ENCODE measurements at places on chromosomes 1 and 21.

GRCh38 chr1:112501810-112502641, 6.7 kb upstream of the WNT2B start:
- DNase-seq: no peak

- no peak for DNase-seq
Observed at GRCh38 chr1:245687152-245687635, 532.4 kb downstream of the KIF26B start.

DNA sequence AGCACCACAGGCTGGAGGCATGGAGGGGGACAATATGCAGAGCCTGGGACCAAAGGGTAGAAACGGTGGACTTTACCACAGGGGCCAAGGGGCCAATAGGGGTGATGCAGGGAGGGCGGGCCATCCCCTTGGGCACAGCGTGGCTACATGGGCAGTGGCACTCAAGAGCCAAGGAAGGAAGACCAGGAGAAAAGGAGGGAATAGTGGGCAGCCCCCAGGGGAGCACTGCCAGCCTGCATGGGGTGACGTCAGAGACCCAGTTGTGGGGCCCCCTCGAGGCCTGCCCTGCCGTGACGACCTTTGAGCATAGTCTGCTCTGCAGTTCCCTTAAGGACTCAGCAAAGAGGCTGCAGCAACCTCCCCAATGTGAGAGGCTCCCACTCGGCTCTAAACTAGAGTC, 95.5 kb upstream of the TMPRSS2 start:
- DNase-seq: no peak

DNA sequence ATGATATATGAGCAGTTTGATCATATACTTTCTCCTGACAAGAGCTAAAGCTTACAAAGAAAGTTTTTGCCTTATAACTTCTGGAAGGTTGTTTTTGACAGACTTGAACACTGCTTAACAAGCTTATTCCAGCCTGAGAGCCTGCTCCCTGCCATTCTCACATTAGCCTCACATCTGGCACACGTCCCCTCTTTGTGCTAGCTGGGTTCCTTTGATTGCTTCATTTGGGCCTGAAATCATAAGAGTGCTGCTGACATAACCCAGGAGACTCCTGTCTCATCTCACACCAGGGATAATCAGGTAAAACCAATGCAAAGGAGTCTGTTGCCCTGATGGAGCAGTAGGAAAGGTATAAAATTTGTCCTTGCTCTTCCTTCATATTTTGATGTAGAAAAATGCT, 1411.7 kb upstream of the B3GALT2 start:
- no peak for DNase-seq

DNA sequence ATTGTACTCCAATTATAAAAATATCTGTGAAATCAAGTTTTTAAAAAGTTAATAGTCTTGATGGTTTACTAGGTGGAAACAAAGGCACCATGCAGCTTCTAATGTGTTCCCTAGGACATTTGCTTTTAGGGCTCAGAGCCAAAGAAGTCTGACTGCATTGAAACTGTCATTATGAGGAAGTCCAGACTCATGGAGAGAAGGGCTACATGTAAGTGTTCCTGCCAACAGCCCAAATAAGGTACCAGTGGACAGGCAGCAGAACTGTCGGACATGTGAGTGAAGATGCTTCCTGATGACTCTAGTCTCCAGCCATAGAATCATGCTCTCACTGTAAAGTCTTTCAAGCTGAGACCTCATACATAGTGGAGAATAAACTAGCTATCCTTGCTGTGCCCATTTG, 287.6 kb downstream of the AKT3 start:
- no peak for DNase-seq

DNA sequence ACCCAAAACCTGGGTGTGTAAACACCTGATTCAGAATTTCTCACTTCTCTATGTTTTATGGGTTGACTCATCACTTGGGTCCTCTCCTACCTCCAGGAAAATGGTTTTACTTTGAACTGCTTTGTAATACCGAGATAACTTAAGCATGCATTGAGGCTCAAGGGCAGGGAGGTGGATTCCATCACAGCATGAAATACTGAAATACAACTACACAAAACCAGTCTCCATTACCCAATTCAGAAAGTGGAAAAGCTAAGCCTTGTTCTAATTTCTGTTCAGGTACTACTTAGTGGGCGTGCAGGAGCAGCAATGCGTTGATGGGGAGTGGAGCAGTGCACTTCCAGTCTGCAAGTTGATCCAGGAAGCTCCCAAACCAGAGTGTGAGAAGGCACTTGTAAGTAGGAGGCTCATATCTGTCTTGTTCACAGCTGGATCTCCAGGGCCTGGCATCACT, 6.1 kb upstream of the C4BPA start:
- DNase-seq: no peak

GRCh38 chr1:157241185-157241538, 103.0 kb upstream of the ETV3 start:
- no peak for DNase-seq

DNA sequence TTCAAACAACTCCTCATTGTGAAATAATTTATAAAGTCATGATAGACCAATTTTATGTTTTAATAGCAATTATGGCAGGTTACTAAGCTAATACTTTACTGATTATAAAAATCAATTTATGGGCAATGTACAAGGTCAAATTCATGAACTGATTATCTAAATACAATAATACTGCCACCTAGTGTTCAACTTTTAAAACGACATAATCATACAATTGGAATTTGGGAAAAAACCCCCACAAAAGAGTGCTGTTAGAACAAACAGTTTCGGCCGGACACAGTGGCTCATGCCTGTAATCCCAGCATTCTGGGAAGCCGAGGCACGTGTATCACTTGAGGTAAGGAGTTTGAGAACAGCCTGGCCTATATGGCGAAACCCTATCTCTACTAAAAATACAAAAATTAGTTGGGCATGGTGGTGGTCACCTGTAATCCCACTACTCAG, 14.0 kb downstream of the GTF2B start:
- DNase-seq: no peak

DNA sequence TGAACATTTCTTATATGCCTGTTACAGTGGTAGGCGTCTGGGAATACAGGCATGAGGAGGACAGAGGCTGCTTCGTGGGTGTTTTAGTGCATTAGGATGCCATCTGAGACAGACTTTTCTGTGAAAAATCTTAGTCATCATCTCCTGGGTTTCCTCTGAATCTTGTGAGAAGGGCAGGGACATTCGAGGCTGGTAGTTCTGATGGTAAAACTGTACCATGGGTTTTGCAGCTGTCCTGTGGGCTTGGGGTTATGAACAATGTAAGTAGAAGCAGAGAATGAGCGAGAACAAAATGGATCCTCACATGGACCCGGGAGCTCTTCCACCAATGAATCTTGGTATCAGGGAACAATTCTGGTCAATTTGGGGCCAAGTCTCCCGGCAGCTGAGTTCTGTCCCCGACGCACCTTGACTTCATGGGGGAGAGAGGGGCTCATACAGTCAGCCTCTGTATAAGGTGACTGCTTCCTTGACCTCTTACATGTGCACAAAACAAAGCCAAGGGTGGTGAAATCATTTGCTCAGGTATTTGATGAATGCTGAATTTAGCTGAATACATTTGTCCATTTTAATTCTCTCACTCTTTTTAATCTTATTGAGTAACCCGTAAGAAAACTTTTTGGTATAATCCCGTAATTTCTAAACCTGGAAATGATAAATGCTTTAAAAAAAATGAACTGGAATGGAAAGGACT, 63.6 kb upstream of the ERRFI1 start:
- no peak for DNase-seq

DNA sequence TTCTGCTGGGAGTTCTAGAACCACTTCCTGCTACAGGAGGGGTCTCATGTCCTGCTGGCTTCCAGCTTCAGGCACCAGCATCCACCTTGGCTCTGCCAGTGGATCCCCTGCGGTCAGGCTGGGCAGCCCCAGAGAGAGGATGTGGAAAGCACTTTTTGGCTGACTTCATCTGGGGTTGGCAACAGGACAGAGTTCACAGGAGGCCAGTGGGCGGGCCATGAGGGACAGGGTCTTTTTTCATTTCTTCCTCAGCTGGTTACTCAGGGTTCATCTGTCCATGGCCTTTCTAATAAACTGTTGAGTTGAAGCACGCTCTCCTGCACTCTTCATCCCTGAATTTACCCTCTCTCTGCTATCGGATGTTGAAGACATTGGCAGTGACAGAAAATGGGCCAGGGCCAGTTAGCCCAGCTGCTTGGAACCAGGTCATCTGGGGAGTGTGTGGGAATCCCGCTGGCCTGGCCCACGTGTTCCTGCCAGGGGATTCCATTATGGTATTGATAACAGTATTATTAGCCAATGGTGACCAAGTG, 45.2 kb downstream of the RPS6KA1 start:
- DNase-seq: no peak

GRCh38 chr1:195970209-195970608, 638.0 kb downstream of the KCNT2 start:
- no peak for DNase-seq

DNA sequence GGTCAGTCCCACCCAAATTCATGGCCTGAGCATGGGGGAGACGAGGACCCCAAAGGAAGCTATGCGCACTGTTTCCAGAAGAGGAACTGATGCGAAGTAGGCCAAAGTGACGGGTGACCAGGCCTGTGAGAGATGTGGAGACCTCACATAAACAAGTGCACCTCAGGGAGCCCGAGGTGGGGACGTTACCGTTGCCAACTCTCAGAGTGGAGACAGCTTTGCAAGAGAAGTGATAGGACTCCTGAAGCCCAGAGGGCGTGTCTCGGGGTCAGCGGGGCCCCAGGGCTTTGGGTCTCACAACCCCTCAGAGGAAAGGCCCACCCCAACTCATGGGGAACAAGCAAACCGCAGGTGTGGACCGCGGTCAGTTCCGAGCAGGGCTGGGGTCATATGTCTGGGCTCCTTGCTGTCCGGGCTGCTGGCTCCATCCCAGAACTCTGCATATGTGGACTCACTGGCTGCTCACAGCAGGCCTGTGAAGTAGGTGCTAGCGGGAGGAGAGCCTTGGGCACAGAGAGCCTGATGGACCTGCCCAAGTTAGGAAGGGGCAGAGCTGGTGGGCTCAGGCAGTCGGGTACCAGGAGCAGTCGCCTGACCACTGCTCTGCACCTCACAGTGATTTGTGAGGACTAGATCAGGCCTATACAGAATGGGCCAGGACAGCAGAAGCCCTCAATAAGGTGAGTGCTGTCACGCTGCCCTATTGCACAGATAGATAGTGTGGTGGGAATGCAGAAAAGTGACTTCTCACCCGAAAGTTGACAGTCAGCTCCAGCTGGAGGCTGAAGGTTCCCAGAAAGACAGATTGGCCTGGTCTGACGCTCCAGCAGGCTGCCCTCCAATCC, 26.2 kb downstream of the STUM start:
- DNase-seq: no peak

DNA sequence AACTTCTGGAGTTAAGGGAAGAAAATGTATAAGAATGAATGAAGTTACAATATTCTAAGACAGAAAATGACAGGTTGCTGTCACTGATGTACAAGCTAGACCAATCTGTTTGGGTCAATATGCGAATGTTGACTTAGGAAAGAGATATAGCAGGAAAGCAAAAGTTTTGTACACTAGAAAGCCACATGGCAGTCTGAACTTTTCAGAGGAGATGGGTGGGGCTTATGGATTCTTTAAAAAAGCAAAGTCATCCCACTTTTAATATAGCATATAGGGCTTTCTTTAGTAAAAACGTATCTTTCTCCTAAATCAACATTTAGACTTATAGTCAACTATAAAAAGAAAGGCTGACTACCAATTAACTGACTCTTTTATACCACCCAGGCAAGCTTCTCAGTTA, 381.2 kb downstream of the PTPRC start:
- DNase-seq: no peak

DNA sequence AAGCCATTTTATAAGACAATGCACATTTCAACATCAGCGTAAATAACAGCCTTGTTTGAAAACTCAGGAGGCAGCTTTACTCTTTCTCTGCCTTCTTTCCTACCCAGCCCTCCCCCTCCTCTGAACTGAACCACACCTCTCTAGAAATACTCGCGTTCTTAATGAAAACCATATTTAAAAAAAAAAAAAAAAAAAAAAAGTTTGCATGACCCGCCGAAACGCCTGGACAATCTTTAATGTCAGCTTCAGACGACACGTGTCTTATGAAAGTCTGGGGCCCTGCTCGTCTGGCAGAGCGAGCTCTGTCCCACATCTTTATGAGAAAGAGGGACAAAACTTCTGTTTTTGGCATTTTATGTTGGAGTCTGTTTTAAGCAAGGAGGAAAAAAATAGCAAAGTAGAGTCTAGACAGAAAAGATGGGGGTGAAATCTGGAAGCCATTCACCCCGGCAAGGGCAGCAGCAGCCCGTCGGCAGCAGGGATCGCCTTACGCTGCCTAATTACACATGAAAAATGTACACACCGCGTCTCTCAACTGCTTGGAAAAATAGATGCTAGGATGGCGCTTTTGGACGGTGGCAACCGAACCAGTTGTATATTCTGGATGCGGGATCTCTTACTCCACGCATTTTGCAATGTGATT, 130.4 kb upstream of the ETS2 start:
- no peak for DNase-seq

- no peak for DNase-seq
Observed at GRCh38 chr1:217275655-217276398, 355.1 kb downstream of the GPATCH2 start.

DNA sequence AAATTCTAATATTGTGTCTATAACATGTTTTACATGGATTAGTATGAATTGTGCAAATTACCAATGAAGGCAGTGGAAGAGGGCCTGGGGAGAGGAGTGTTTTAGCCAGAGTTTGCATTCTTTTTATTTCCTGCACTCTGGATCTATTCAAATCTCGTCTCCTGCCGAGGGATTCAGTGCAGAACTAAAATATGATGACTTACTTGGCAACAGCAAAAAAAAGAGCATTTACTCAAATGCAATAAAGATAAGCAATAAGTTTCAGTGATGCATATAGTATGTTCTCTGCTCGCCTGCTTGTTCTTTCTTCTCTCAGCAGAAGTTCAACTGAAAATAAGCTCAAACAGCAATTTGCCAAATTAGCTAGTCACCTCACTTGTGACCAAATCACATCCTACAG, 33.4 kb upstream of the NRIP1 start:
- DNase-seq: no peak

GRCh38 chr1:201229771-201230635, 39.4 kb downstream of the IGFN1 start:
- no peak for DNase-seq

- no peak for DNase-seq
Observed at GRCh38 chr21:35045542-35046262, 3.4 kb downstream of the RUNX1 start.

- DNase-seq: peak; percentile 66
Observed at GRCh38 chr1:84077476-84078107, 66.5 kb upstream of the PRKACB start.

DNA sequence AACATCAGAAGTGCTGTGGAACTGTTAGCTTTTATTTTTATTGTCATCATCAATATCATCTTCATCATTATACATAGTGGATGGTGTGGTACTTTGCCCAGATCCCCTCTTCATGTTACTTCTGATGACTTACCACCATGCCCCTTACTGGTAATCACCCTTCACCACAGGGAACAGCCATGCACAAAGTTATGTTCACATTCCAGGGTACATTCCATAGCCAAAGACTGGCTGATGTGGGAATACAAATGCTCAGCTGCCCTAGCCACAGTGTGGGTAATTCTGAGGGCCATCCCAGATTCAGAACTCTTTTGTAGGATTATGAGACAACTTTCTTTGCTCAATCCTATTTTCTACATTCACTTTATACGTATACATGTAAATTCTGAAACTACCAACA, 691.3 kb upstream of the CXADR start:
- no peak for DNase-seq

GRCh38 chr1:3440300-3440681, 14.2 kb upstream of the ARHGEF16 start:
- no peak for DNase-seq

GRCh38 chr1:70764747-70765146, 282.9 kb downstream of the PTGER3 start:
- DNase-seq: no peak

- no peak for DNase-seq
Observed at GRCh38 chr1:117620440-117620839, 14.6 kb downstream of the TENT5C start.

Measured in NCI-H1417 treated with DMSO at 0.1 percent for 48 hours (cell line).